ENCODE measurements at places on chromosomes 7 and 10. TPM values are rescaled to one million over a fixed set of nuclear protein-coding genes. Genes with fewer than 3 reads are reported as not detected.

DNA sequence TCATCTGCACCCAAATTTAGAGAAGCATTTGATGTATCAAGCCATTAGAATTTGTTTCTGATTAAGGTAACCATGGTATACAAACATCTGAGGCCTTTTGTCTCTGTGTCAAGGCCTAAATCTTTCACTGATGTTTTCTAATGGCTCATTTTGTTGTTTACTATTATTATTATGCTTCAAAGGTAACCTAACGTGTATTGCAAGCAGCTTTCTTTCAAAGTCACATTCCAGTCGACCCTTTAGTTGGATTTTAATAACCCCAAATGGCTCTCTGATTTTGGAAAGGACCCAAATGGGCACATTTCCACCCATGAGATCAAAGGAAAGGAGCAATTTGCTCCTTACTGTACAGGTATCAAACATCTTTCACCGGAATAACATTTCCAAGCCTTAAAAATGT, 46.7 kb upstream of the WNT16 start:
- H3K27ac ChIP-seq = no peak overlapping the region
- H3K4me3 ChIP-seq = no peak overlapping the region
- DNase-seq = no peak
- H3K36me3 ChIP-seq = no peaks in the 10 kb centered on the region
- no peaks in the 10 kb centered on the region for H3K27me3 ChIP-seq

GRCh38 chr7:85041605-85042216, 145.1 kb downstream of the SEMA3D start:
- H3K27ac ChIP-seq = no peak overlapping the region
- no peaks in the 10 kb centered on the region for H3K27me3 ChIP-seq
- H3K4me3 ChIP-seq = no peak overlapping the region
- no peaks in the 10 kb centered on the region for H3K36me3 ChIP-seq
- no peak for DNase-seq
- H3K4me1 ChIP-seq = no peaks in the 10 kb centered on the region

USP54 gene
- total RNA-seq = 10.5 TPM

DNA sequence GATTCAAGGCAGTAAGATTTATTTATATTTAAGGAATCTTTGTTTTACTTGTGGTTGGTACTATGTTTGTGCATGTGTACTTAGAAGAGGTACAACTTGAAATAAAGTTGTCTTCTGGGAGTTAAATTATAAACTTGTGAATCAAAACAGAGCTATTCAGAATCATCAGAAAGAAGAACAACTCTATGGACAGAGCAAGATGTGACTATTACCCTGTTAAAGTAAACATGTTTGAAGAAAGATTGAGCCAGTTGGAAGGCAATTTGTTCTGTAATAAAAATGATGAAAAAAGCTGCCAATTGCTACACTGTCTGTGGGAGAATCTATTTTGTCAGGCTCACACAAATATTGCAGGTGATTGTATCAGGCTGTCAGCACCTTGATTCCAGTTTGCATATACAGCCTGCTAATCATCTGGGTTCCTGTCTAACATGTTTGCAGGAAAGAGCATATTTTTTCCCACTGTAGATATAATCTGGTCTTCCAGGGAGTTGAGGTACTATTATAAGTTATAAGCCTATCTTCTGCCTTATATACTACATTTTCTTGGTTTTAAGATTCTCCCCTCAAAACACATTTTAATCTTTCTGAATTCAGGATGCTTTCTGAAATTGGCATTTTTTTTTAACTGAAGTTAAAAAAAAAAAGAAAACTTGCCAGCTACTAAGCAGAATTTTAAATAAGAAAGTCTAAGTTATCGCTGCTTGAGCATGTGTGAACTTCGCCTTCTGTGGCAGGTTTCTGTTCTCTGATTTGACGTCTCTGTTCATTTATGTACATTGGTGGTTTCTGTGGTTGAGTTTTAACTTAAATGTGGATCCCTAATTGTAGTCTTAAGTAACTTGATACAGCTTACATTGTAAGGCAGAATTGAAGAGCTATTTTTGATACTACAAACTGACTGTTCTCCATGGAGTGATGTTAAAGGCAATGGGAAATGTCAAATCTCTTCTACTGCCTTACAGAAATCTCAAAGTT, 46.0 kb downstream of the ZNRF2 start:
- no peak overlapping the region for H3K4me3 ChIP-seq
- H3K27me3 ChIP-seq = no peaks in the 10 kb centered on the region
- peaks cover 36% of the 10 kb centered on the region for H3K4me1 ChIP-seq
- DNase-seq = peak; percentile 1

NEUROD6 gene
- not detected for total RNA-seq

MKX gene
- 0.20 TPM for total RNA-seq

NPSR1 gene
- total RNA-seq = not detected

- H3K36me3 ChIP-seq = no peaks in the 10 kb centered on the region
- H3K4me1 ChIP-seq = no peaks in the 10 kb centered on the region
- no peak overlapping the region for H3K27ac ChIP-seq
- DNase-seq = no peak
These were observed 167.5 kb downstream of the PRKAG2 start for GRCh38 chr7:151709141-151710038.

DNA sequence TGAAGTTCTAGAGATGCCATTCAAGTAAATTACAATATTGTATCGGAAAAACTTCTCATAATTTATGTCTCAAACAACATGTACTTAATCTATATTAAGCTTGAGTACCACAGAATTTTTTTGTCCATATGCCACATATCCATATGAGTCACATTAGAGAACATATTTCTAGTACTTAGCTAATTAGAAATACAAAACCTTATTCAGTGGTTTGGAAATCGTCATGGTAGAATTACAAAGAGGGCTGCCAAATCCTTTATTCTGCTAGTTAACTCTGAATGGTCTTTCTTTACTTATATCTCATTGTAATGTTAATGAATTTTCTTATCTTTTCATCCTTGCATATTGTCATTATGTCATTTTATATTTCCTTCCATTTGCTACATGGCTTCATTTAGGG, 9.0 kb upstream of the VIM start:
- no peaks in the 10 kb centered on the region for H3K36me3 ChIP-seq
- no peak overlapping the region for H3K27ac ChIP-seq
- no peak for DNase-seq
- H3K4me1 ChIP-seq = peaks cover 14% of the 10 kb centered on the region
